AG10803 (cell line): ENCODE measurements at places on chromosomes 7 and 10.
A peak's percentile ranks its signal among the peaks of the same experiment; 100 is the strongest.

DNA sequence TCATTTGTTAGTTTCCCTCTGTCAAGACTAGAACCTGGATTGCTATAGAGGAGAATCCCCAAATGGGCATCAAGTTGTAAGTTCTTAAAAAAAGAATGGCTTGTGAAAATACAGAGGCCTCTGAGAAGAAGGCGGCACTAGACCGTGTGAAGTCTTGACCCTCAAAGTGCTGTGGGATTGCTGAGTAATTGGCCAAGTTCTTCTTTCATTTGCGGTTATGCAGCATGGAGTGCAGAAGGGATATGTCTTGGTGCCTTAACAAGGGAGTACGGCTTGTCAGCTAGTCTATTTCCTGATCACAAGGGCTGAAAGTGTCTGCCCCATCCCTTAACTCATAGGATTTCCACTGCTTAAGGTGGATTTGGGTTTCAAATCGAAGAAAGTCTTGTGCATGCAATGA, 81.2 kb downstream of the MKX start:
- DNase-seq, result no peak

DNA sequence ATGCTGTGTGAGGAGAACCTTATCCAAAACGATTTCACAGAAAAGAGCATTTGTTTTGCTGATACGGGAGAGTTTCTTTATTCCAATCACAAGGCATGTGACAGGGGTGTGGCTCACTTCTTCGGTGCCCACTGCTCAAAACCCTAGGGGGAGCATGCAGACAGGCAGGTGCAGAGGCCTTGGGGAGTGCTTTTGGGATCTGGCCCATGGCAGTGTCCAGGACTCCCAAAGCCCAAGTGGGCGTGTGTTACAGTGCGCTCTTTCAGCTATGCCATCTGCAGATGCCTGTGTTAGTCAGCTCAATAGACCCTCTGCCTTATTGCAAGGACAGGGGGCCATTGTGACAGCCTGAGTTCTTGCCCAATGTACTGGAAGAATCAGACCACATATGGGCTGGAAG, 94.8 kb downstream of the CSTF2T start:
- DNase-seq, result no peak

GRCh38 chr10:102492983-102493382, 9.5 kb downstream of the ACTR1A start:
- DNase-seq, result peak; percentile 49

DNA sequence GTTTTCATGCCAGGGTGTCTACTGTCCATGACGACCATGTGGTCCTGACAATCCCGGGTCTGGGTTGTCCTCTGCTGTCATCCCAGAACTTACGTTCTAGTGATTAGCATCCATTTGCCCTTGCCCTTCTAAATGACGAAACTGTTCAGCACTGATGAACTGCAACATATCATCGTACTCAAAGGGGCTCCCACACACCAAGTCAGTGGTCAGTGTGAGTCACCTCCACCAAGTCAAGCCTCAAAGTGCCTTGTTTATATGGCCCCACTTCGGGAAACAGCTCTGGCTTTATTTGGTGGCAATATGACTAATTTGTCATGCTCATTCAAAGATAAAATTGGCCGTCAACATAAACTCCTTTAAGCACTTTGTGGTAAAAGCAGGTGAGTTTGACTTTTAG, 110.7 kb downstream of the FRMD4A start:
- no peak for DNase-seq

DNA sequence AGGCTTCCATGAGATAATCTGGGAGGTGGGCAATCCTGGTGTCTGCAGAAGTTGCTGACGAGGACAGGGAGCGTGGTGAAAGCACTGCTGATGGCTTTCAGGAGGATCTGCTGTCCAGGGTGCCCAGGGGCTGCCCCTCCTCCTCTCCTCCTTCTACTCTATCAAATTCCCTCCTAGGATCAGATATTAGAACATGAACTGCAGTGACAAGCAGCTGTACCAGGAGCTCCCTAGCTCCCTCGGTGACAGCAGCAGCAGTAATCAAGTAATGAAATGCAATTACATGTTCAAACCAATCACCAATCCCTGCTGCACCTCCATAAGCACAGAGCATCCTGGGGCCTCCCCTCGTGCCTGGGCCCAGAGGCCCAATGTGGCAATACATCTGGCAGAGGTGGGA, 46.9 kb downstream of the GRID1 start:
- DNase-seq, result no peak

DNA sequence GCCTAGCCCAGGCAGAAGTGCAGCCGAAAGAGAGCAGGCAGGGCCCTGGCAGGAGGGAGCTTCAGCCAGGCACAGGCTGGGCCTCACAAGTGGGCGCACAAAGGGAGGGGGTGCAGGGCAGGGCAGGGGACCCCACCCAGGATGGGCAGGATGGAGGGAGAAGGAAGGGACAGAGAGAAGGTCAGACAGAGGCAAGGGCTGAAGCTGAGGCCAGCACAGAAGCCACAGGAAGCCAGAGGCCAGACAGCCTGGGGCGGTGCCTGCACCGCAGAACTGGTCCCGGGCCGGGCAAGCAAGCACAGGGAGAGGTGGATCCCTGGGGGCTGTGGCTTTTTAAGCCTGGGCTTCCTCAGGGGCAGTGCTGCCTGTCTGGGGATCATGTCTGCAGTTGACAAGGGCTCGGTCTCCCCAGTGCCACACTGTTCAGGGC, 16.7 kb downstream of the NOS3 start:
- DNase-seq, result no peak

DNA sequence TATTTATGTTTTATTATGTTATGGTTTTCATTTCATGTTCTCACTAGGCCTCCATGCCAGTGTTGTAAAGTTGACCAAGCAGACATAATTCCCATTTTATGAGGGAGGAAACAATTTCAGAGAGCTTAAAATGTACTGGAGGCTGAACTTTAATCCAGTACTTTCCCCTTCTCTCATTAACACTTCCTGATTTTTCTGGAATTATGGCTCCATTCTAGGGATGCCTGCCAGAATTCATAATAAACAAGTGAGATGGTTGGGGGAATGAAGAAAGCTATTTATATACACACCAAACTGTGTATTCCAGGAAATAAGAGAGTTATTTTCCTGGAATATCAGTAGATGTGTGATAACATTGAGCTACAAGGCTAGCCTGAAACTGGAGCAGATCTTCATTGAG, 6.9 kb downstream of the TMEM236 start:
- DNase-seq, result no peak

DNA sequence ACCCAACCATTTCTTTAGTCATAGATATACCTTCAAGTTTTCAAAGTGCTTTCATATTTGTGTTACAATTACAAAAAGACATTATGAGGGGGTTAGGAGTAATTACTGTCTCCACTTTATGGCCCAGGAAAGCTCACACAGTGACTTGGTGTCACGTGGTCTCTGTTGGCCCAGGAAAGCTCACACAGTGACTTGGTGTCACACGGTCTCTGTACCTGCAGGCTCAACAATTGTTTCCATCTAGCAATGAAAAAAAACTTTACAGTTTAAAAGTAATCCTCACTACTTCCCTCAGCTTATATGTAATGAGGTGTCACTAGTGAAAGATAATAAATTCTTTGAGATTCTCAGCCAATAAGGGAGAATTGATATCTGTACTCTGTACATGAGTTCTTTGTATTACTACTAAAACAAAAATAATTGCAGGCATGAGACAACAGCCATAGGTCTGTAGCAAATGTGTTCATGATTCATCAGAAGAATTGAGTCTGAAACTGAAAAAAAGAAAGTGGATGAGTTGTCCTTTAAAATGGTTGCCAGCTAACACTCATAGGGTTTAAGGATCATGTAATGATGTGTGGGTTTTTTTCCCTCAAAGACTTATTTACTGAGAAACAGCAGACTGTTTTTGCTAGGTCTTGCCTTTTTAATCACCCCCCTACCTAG, 10.9 kb downstream of the OGDH start:
- DNase-seq, result peak; percentile 69
